ACHN (cell line): ENCODE measurements at places on chromosomes 5 and 9.

GRCh38 chr9:90340421-90340820 lies 302.2 kb downstream of the DIRAS2 start:
- DNase-seq, result peak; percentile 51

- peak; percentile 46 for DNase-seq
Observed at GRCh38 chr9:124133727-124134126, 122.2 kb downstream of the LHX2 start.

DNA sequence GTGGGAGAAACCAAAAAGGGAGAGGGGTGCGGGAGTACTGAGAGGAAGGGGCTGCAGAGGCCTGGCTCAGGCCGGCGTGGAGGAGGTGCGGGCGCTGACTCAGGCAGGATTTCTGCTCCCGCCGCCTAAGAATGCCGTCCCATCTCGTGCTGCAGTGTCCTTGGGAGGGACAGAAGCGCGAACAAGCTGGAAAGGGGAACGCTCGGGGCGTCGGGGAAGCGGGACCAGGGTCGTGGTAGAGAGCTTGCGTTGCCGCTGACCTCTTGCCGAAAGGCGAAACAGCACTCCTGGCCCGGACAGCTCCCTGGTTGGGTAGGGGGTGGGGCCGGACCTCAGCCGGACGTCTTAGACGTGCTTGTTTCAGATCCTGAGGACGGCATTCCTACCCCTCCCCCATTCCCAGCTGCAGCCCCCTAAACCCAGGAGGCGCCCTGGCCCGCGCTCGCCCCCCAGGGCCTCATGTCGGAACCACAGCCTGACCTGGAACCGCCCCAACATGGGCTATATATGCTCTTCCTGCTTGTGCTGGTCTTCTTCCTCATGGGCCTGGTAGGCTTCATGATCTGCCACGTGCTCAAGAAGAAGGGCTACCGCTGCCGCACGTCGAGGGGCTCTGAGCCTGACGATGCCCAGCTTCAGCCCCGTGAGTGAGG lies 1.1 kb downstream of the RELL2 start:
- peak; percentile 46 for DNase-seq

DNA sequence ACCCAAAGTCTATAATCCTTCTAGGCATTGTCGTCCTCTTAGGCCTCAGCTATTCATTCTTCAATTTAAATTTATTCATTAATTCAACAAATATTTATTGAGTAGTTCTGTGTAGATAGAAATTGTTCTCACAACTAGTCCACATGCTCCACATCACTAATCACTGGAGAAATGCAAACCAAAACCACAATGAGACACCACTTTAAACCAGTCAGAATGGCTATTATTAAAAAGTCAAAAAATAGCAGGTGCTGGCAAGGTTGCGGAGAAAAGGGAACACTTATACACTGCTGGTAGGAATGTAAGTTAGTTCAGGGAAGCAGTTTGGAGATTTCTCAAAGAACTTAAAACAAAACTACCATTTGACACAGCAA lies 51.1 kb upstream of the TNFSF15 start:
- no peak for DNase-seq

DNA sequence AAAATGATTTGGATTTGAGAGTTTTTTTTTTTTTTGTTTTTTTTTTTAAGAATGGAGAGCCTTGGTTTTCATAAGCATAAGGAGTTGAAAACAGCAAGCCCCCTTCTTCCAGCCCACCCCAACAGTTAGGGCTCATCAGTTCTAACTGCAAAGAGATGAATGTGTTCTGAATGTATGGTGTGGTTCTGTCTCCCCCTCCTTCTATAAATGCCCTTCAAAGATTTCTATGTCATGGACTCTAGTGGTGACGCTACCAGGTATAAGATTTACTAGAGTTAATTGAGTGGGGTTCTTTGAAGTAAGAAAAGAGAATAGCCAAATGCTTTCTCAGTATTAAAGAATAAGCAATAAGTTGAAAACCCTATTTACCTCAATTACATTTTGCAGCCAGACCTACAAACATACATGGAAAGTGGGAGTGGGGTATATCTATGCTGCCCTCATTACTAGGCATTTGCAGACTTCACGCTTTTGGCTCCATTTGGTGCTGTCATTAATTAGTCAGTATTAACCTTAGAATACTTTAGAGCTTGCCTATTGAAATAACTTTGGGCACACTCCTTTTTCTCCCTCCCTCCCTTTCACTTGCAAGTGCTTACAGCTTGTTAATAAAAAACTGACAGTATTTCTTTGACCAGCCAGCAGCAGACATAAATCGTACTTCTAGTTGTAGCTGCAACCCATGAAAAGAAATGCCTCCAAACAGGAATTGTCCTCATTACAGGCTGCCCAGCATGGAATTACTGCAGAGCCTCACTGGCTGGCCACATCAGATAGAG lies 667.2 kb upstream of the ZNF608 start:
- no peak for DNase-seq

- no peak for DNase-seq
Observed at GRCh38 chr5:3886524-3887451, 291.2 kb downstream of the IRX1 start.

GRCh38 chr9:136743639-136744211 lies 985 bp upstream of the LCN10 start:
- DNase-seq, result no peak

DNA sequence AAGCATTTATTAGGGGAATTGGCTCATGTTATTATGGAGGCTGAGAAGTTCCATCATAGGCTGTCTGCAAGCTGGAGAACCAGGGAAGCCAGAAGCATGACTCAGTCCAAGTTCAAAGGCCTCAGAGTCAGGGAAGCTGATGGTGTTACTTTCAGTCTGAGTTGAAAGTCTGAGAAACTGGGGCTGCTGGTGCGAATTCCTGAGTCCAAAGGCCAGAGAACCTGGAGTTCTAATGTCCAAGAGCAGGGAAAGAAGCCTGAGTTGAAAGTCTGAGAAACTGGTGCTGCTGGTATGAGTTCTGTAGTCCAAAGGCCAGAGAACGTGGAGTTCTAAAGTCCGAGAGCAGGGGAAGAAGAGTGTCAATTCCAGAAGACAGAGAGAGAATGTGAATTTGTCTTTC lies 641.1 kb downstream of the ISL1 start:
- DNase-seq, result no peak
